Fibroblast of the conjunctiva (primary cell): ENCODE measurements at places on chromosomes 7 and 10.

DNA sequence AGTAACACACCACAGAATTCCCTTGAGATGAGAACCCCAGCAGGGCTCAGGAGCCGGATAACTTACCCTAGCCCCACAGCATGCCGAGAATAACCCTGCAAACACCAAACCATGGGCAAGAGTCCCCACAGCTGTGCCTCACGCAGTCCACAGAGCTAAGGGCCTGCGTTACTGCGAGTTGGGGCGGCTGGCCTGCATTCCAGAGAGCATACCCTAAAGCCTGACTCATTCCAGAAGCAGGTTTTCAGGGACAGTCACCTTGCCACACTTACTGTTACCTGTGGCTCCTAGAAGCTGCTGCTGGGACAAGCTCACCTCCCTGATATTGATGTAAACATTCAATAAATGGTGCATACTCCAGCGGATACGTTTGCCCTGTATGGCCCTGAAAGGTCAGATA lies 18.6 kb downstream of the FGFR2 start:
- DNase-seq, result no peak

DNA sequence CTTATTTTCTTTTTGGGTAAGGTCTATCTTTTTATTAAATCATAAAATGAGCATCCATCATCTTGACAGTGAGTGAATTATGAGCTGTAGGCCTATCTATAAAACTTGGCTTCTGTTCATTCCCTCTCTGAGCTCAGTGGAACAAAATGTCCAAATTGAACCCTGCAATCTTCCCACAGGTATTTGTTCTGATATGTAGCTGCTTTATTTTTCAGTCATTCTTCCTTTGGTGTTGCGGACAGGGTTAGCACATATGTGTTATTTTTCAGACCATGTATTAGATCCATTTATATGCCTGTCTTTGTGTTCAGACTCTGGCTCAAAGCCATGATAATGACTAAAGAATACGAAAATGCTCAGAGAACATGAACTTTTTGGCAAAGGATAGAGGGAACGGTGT lies 201.6 kb upstream of the KIAA1217 start:
- DNase-seq, result no peak

DNA sequence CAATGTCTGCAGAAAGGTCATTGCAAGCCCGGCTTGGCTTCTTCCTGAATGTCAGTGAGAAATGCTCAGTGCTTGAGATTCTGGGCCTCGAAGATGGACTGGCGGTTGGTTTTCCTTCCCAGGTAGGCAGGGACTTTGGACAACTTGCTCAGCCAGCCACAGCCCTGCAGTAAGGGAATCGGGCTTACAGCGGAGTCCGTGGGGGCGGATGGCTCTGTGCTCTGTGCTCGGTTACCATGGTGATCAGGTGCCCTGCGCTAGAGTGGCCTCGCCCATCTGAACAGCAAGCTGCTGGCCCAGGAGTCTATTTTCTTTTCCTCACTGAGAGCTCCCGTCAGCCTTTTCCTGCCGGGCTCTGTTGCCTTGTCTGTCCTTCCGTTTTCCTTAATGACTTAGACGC lies 77.8 kb upstream of the SH2B2 start:
- no peak for DNase-seq

GRCh38 chr10:99372546-99373271 lies 43.6 kb downstream of the CNNM1 start:
- DNase-seq, result peak; percentile 36

GRCh38 chr10:59099481-59099880 lies 77.0 kb upstream of the PHYHIPL start:
- no peak for DNase-seq

DNA sequence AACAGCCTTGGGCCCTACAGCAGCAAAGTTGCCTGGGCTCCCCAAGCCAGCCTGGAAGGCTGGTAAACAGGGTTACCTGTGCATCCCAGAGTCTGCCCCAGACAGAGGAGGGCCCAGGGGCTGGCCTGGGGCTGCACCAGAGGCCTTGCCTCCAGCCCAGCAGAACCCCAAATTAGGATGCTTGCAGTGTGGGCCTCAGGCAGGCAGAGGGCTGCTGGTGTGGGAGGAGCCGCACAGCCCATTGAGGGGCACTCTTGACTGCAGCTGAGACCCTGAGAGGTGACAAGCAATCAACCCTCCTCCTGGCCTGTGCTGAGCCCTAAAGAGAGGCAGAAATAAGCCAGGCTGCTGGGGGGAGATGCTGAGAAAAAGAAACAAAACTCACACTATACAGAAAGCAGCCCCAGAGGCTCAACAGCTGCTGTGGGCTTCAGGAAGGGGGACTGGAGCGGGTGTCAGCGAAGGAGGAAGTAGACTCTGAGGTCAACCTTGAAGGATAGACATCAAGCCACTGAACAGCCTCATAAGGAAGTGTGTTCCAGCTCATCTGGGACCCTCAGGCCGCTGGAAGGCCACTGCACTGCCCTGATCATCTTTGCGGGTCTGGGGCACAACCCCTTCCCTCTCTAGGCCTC lies 6.6 kb downstream of the AIFM2 start:
- DNase-seq, result no peak

DNA sequence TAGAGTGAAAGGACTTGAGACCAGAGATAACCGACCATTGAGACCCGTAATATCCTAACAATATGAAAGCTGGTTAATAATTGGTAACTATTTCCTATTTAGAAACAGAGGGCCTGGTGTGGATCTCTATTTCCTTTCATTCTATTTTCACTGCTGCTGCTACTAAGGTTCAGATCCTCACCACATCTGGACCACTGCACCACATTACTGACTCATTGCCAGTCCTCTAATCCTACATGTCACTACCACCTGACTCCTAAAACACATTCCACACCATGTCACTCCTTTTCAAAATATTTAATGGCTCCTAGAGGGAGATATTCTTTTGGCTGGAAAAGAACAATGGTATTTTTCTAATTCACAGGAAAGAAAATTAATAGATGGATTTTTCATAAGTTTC lies 6.4 kb downstream of the USP54 start:
- DNase-seq, result no peak

GRCh38 chr10:21525367-21526187 lies at the start of gene SKIDA1:
TSS of gene SKIDA1 (minus strand) at chr10:21525682. CDS start at chr10:21517822, 7,860 bp downstream.
- peak; percentile 93 for DNase-seq

DNA sequence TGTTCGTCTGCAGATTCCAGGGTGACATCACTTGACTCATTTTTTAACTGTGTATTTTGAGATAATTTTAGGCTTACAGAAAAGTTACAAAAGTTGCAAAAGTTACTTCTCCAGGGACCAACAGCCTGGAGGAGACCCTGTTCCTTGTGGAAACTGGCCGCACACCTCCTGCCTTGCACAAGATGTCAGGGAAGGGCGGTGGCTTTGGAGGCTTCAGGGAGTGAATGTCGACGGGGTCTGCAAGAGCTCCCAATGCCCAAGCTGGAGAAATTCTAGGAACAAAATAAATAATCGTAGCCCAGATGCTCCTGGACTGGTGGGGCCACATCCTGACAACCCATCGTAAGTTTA lies 62.2 kb upstream of the FAM20C start:
- DNase-seq, result no peak

GRCh38 chr7:985915-986741 lies 3.1 kb downstream of the CYP2W1 start:
- DNase-seq, result no peak

GRCh38 chr10:85430991-85431390 lies 935.6 kb downstream of the GRID1 start:
- DNase-seq, result no peak

GRCh38 chr10:133358162-133358924 lies 524 bp upstream of the FUOM start:
- no peak for DNase-seq

GRCh38 chr10:11472158-11472753 lies 139.2 kb downstream of the USP6NL start:
- DNase-seq, result peak; percentile 41

GRCh38 chr7:95441042-95441823 lies 6.4 kb upstream of the PON2 start:
- DNase-seq, result no peak

DNA sequence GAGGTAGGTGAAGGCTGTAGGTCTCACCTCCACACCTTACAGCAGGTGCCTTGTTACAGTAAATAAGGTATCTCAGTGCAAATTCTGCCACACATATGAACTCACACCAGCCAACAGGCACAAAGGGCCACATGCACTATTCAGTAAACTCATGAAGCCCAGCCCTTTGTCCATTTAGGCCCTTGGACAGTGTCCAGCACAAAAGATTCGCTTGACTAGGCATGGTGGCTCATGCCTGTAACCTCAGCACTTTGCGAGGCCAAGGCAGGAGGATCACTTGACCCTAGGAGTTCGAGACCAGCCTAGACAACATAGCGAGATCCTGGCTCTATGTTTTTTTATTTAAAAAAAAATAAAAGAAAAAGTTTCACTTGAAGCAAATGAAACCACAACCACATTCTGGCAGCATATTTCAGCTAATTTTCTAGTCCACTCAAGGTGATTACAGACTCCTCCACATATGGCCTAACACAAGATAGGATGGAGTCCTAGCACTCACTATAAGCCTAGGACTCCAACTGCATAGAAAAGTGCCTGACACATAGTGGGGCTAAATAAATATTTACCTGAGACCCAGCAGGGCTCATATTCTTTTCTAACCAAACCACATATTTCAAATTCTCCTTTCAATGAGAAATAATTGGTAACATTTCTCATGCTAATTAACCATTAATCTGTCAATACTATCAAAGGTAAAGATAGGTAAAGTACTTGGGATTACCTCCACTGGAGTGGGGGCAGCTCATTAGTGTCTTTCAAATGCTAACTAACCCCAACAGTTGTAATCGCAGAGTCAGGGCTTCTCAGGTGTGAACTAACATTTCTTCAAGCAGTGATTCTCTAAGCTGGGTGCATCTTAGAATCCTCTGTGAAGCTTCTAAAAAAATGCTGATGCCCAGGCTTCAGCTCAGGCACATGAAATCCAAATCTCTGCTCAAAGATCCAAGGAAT lies 4.5 kb upstream of the ANKRD1 start:
- DNase-seq, result no peak

GRCh38 chr7:123975084-123975483 lies 50.0 kb downstream of the SPAM1 start:
- DNase-seq, result no peak

DNA sequence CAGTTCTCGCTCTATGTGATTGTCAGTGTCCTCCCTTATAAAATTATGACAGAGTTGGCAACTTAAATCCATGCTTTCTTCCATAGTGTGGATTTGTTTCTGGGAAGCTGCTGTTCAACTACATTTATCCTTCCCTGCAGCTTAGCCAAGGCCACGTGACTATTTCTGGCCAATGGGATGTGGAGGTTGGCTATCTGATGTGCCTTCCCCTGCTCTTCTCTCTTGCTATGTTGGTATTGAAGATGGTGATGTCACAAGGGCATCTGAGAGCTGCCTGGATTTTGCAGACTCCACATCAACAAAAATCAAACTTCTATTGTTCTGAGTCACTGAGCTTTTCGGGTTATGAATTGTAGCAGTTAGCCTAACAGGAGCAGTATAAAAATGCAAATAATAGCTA lies 164.9 kb upstream of the RHOBTB1 start:
- DNase-seq, result no peak

- no peak for DNase-seq
These were observed 128.9 kb downstream of the NRCAM start for GRCh38 chr7:108327353-108327752.

DNA sequence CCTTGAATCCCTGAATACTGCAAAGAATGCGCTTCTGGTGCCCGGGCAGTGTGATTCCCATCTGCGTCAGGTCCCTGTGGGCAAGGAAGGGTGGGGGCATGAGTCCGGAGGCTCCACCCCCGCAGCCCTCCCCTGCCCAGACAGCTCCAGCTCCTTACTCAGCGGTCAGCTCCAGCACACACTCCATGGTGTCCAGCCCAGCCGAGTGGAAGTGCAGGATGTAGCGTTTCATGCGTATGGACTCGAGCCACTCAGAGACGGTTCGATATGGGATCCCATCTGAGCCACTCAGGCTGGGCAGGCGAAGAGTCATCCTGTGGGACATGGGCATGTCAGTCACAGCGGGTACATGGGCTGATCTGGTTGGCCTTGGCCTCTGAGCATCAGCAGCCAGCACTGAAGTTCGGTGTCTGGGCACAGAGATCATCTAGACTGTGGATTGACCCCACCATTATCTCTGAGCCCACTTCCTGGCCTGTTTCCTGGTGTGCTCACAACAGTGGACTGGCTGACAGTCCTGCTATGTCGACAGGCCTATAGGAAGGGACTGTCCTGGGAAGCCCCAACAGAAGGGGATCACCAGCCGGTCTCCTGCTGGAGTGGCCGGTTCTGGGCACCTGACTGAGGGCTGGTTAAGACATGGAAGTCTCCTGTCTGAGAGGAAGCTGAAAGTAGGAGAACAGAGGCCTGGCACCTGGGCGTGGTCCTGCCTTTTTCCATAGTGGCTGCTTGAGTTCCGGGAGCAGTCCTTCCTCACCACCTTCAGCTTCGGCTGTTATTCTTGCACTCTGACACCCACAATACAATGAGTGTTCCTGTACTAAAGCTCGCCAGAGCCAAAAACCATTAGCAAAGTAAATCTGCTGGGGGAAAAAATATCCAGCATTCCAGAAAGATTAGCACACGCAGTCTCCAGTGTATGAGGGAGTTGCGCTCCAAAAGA lies 10.6 kb downstream of the ZYX start:
- peak; percentile 67 for DNase-seq

DNA sequence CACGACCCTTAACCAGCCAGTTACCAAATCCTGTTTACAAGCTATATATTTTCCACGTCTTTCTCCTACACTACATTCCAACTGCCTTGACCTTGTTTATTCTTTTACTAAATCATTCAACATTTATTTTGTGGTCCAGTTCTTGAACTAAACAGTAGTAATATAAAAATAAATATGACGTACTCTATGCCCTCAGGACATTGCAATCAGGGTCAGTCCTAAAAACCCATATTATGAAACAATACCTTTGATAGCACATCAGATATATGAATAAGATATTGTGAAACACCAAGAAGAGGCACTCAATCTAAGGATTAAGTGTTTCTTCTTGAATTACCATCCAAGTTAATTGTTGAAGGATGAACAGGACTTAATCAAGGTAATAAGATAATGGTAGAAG lies 52.5 kb upstream of the WNT16 start:
- no peak for DNase-seq

- DNase-seq, result no peak
These were observed 30.7 kb downstream of the ZNF777 start for GRCh38 chr7:149430192-149430591.

DNA sequence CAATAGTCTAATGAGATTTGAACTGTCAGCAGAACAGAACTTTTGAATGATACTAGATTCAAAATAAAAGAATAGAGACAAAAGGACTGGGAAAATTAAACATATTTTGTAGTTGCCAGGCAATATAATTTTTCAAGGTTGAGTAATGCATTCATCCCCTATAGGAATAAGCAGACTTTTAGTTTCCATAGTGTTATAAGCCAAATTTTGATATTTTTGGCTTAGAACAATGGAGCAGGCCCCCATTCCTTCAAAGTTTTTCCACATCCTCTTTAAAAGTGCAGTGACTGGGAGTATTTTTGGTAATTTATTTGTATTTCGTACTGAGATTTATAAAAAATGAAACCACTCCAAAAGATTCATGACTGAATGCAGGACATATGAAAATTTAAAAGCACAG lies 24.0 kb downstream of the MEOX2 start:
- DNase-seq, result no peak

DNA sequence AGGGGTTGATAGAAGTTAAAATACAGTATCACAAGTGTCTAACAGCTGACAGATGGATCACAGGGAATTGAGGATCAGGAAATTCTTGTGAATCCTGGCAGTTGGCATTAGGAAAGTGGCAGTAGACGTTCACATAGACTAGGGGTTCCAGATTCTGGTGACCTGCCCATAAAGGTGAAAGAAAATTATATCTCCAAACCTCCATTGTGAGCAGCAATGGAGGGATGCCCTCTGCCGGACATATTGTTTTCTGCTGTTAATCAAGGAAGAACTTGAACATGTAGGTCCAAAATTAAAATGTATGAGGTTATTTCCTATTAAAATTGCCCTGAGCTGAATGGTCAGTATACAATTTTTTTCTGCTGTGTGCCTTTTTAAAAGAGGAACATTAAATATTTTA lies 5.1 kb downstream of the NME8 start:
- DNase-seq, result no peak
